ENCODE measurements at places on chromosomes 3 and 15.

- DNase-seq: no peak
Observed at GRCh38 chr3:139532976-139533375, 6.6 kb downstream of the RBP1 start.

- DNase-seq: no peak
Observed at GRCh38 chr15:58115692-58116091, 22.5 kb upstream of the AQP9 start.

- DNase-seq: no peak
Observed at GRCh38 chr3:36840453-36840921, 76.1 kb upstream of the DCLK3 start.

DNA sequence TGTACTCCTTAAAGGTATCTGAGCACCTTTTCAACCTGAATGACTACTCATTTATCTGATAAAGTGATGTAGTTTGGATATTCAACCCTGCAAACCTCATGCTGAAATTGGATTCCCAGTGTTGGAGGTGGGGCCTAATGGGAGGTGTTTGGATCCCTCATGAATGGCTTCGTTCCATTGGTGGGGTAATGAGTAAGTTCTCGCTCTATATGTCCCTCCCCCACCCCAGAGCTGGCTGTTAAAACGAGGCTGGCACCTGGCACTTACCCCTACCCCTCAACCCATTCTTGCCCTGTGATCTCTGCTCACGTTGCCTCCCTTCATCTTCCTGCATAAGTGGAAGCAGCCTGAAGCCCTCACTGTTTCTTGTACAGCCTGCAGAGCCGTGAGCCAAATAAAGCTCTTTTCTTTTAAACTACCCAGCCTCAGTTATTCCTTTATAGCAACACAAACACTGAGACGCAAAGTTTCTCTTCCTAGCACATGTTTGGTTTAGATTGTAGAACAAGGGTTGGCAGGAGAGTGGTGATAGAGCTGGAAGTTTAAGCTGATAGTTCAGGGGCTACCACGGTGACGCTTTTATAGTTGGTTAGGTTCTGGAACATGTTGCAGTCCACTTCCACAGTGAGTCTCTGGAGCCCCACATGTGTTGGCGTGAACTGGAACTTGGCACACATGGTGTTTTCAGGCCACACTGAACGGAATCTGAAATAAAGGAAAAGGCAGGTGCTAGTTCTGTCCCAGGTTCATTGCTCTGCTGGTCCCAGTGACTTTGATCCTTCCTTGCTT, 11.8 kb downstream of the CCNDBP1 start:
- DNase-seq: no peak

- DNase-seq: no peak
Observed at GRCh38 chr3:78041486-78041885, 1001.6 kb downstream of the ROBO2 start.

Measured in smooth muscle cell of the brain vasculature (primary cell).